ENCODE measurements at places on chromosomes 12 and 14.

DNA sequence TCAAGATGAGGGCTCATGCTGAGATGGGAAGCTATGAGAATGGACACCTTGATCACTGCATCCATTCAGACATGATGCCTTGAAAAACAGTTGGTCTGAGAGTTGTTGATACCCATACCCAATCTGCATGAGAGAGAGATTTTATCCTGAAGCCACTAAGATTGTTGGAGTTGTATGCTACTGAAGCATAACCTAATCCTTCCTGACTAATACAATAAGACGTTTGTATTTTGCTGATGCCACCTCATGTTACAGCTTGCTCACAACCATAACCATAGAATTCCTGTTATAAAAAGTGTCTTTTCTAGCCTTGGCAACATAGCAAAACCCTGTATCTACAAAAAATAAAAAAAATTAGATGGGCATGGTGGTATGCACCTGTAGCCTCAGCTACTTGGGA is 12.7 kb upstream of the SERPINA1 start:
- no peak for DNase-seq

DNA sequence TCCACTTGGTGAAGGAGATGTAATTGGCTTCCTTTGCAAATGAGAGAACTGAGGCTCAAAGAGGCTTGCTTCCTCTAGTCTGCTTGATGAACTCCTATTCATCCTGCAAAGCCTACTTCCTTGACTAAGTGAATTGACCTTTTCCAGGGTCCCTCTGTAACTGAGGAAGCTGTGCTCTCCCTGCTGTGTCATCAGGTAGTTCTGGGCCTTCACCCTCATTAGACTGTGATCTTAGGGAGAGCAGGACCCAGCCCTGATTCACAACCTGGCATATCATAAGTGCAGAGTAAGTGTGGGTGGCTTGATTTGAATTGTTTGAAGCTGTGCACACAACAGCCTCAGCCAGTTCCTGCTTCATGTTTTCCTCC is 16.3 kb downstream of the ASB2 start:
- no peak for DNase-seq

- no peak for DNase-seq
Measured at GRCh38 chr12:23290627-23291330, 658.7 kb downstream of the SOX5 start.

DNA sequence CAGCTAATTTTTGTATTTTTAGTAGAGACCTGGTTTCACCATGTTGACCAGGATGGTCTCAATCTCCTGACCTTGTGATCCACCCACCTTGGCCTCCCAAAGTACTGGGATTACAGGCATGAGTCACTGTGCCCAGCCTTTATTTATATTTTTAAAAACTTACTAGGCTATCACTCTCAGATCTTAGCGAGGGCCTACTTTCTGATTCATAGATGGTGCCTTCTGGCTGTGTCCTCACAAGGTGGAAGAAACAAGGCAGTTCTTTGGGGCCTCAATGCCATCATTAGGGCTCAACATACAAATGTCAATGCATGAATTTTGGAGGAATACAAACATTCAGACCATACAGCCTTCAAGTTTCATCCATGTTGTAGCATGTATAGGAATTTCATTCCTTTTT is 2.4 kb upstream of the DGLUCY start:
- DNase-seq, result no peak

- no peak for DNase-seq
Measured at GRCh38 chr12:19852100-19852855, 413.0 kb downstream of the AEBP2 start.

DNA sequence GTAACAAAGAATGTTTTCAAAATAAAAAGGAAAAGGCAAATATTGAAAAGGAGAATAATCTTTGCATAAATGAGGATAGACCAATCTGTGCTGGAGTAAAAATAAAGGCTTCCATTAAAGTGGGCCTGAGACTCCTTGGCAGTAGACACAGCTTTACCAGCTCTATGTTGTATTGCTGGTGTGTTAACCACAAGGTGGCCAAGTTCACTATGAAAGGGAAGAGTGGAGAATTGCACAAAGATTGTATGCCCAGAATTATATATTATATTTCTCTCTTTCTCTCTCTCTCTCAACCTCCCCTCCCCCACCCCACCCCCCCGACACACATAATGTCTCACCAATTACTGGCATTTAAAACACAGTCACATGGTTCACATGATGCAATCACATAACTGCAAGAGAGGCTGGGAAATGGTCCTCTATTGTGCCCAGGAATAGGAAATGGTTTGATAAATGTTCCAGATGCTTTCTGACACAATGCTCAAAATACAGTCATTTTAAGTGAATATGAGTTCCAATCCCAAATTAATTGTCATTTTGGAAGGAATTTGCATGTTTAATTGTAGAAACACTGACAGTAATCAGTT is 222.6 kb upstream of the SYT1 start:
- DNase-seq, result no peak
